ENCODE measurements at places on chromosomes 16 and 17. TPM values are rescaled to one million over a fixed set of nuclear protein-coding genes. Genes with fewer than 3 reads are reported as not detected.
A peak's percentile ranks its signal among the peaks of the same experiment; 100 is the strongest.

DNA sequence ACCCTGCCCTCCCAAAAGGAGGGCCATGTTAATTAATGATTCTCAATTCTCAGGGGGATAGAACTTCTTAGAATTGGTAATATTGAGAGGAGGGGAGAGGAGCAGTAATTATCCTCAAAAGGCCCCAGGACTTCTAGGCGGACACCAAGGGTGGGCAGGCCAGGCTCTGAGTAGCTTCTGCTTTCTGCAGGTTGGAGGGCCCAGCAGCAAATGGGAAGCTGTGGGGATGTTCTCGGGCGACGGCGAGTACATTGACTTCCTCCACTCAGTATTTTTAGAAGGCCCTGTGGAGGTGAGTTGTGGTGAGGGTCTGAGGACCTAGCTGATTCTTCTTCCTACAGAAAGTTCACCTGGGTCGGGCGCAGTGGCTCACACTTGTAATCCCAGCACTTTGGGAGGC lies 57.5 kb downstream of the DNAH2 start:
- DNase-seq = no peak

The ENPP7 gene
- total RNA-seq = not detected

DNA sequence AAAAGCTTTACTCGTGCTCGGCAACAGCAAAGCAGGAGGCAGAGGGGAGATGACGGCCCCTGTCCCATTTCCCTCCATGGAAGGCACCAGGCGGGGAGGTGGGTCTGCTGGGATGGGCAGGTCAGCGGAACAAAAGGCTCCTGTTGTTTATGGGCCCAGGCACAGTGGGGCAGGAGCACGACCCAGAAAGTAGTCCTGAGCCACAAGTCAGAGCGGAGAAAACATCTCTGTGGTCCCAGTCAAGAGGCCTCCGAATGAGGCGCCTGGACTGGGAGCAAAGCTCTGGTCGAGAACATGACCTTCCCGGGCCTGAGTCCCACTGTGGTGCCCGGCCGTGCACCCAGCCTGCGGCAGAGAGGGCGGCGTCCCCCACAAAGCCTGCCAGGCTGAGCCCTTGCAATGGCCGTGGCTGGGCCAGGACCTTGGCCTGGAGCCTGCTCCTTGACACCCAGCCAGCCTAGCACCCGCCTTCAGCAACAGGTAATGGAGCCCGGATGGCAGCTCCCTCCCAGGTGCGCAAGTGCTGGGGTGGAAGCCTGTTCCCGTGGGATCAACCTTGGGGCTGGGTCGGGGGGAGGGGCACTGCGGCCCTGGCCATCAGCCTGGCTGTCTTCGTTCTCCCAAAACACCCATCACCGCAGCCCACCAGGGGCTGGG lies 3.6 kb downstream of the RFNG start:
- DNase-seq = no peak

The BCO1 gene
- not detected for total RNA-seq

- no peak for DNase-seq
These were observed 402.9 kb downstream of the XYLT1 start for GRCh38 chr16:17067882-17068281.

DNA sequence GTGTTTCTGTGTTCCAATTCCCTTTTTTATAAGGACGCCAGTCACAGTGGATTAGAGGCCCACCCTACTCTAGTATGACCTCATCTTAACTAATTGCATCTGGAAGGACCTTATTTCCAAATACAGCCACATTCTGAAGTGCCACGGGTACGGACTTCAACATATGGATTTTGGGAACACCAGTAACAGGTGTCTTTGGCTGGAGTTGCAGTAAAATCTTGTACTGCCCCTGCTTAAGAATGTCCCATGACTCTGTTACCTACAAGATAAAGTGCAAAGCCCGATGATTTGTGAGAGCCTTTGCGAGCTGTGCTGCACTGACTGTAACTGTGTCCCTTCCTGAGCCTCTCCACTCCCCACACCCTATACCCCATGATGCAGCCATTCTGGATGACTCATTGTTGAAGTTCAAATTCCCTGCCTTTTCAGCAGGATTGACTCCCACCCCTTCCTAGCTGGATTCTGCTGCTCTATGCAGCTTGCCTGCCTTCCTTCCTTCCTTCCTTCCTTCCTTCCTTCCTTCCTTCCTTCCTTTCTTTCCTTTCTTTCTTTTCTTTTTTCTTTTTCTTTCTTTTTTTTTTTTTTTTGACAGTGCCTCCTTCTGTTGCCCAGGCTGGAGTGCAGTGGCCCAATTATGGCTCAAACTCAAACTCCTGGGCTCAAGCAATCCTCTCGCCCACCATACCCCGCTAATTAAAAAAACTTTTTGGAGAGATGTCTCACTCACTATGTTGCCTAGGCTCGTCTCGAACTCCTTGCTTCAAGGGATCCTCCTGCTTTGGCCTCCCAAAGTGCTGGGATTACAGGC lies 2.1 kb downstream of the HCRT start:
- DNase-seq = no peak

DNA sequence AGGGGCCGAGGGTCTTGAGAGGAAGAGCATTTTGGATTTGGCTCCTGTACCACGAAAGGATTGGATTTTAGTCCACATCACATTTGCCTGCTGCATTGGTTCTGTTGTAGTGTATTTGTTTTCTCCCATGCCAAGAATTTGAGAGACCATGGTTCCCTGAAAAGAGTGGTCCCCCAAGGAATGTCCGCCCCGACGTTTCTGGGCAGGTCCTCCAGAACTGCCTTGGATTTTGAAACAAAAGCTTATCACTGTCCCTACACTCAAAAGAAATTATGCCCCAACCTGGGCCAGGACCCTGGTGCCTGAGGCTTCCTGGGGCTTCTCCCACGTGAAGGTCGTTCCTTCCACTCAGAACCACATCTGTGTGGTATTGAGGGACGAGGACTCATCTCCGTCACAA lies 10.8 kb downstream of the NTN1 start:
- DNase-seq = no peak

The SRL gene
- 1.9 TPM for total RNA-seq

DNA sequence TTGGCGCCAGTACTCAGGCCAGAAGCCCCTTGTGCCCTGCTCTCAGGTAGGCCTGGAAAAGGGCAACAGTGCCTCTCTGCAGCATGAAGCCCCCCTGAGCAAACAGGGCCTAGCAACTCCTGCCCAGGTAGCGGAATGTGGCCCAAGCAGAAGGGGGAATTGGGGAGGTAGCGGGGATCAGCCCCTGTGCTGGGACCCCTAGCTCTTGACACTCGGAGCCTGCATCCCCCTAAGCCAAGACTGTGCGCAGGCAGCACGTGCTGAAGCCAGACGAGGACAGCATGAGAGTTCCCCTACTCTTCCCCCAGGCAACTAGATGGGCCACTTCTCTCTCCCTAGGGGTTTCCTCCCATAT lies 823 bp upstream of the CD2BP2 start:
- no peak for DNase-seq

The RTN4RL1 gene
- total RNA-seq = 5.8 TPM

DNA sequence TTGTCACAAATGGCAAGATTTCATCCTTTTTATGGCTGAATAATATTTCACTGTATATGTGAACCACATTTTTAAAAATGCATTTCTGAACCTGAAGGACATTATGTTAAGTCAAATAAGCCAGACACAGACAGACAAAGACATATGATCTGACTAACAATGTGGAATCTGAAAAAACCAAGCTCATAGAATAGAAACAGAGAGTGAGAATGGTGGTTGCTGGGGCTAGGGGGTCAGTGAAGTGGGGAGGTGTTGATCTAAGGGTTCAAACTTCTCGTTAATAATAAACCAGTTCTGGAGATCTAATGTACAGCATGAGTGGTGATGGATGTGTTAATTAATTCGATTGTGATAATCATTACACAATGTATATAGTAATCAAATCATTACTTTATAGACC lies 475.1 kb downstream of the WWOX start:
- DNase-seq = no peak

GRCh38 chr16:14131774-14132695 lies 60.9 kb downstream of the MRTFB start:
- DNase-seq = no peak

DNA sequence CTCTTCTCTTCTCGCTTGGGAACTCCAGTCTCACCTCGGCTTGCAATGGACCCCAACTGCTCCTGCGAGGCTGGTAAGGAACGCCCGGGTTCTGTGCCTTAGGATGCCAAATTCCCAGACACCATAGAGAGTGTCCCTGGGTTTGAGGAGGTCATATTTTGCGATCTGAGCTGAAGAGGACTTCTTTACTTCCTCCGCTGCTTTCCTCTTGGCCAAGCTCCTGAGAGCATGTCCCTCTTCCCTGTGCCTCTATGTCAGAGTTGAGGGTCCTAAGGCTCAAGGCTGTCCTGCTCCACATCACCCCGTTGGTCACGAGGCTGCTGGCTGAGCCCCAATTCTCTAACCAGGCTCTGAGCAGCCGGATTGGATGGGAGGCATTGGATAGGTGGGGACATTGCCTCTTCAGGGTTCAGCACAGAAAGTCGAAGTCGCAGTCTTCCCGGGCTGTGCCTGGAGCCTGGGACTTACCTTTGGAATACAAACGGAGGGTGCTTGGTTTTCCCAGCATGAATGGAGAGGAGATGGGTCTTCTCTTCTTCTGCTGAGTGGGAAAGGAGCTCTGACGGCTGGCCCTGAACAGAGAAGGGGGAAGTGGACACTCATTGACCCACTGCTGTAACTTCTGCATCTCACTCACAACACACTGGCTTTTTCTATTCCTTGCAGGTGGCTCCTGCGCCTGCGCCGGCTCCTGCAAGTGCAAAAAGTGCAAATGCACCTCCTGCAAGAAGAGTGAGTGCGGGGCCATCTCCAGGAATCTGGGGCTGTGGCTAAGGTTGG lies 416 bp downstream of the MT1H start:
- DNase-seq = no peak

DNA sequence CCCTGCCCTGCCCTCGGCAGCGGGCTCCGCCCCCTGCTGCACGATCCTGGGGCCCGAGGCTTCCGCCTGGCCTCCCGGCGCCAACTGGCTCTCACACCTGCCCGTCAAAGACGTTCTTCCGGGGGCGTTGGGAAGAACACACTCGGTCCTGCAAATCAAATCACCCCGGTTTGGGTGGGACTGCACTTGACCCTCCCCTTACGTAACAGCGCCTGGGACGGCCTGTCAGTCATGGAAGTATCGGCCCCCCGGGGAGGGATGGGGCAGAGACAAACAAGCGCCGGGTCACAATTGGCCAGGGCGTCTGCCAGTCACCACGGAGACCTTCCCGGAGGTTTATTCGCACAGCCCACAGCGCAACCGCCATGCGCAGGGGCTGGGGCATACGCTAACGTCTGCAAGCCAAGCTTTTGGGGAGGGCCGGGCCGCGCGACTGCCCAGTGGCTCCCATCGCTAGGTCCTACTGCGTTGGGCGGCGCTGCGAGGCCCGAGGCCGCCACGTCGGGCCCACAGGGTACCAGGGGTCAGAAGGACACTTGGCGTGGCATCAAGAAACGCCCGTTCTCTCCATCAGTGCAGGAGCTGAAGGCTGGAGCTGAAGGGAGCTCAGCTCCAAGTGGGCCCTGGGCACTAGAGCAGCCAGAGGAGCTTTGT lies 388 bp upstream of the AKTIP start:
- peak; percentile 100 for DNase-seq

DNA sequence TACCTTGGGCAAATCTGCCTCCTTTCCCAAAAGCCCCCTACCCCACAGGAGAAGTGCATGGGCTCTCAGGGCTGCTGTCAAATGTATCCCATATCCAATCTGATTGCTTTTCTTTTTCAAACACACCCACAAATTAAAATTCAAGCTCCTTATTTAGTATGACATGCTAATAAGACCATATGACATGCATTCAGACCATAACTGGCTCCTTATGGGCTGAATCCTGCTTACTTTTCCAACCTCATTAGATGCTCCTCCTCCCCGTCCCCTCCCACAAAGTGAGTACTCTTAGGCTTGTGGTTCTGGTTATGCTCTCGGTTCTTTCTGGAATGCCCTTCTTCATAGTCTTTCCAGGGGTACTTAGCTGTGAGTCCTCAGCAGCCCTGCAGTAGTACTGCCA lies 59.0 kb upstream of the TOM1L1 start:
- no peak for DNase-seq

- no peak for DNase-seq
These were observed 26.1 kb upstream of the ST6GALNAC2 start for GRCh38 chr17:76611758-76612157.

GRCh38 chr16:13926464-13926863 lies 6.5 kb downstream of the ERCC4 start:
- no peak for DNase-seq

- DNase-seq = no peak
These were observed 116.6 kb upstream of the C17orf78 start for GRCh38 chr17:37259030-37259735.

GRCh38 chr17:51706093-51706492 lies 445.7 kb downstream of the UTP18 start:
- no peak for DNase-seq

GRCh38 chr17:72034000-72034399 lies 86.8 kb upstream of the SOX9 start:
- no peak for DNase-seq

DNA sequence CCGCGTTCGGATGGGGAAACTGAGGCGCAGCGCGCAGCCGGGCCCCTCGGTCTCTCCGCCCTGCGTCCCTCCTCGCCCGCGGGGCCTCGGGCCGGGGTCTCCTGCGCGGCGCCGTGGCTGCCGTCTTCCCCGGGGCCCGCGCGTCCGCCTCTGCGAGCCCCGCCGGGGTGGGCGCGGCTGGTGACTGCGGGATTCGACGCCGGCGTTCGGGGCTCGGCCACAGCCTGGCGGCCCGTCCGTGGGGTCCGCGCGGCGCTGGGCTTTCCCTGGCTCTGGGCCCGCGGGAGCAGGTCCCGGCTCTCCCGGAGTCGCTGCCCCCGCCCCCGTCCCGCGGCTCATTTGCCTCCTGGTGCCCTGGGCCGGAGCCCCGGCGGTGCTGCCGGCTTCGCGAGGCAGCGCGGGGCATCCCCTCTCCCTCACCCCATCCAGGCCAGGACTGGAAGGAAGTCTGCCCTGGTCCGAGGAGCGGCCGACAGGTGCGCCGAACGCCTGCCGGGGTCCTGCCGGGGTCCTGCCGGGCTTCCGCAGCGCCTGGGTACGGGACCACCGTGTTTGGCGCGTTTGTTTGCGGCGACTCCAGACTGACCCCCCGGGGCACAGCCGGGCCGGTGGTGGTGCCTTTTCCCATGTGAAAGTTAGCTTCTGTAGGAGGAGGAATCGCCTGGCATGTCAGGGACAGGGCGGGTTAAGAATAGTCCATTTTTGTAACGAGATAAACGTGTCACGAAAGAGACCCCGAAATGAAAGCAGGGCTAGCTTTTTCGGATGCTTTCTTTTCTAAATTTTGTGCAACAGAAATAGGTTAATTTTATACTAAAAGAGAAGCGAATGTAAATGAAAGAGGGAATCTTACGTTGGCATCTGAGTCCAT lies 671 bp downstream of the CHMP6 start:
- no peak for DNase-seq
